ENCODE measurements at places on chromosomes 1 and 21.

GRCh38 chr1:90964444-90965035 lies 57.3 kb downstream of the ZNF644 start:
- no peak for DNase-seq

- no peak for DNase-seq
Observed at GRCh38 chr1:63405021-63405420, 37.6 kb downstream of the ALG6 start.

GRCh38 chr1:237386362-237387143 lies 344.6 kb downstream of the RYR2 start:
- peak; percentile 22 for DNase-seq

- DNase-seq, result no peak
Observed at GRCh38 chr21:37443683-37444082, 77.1 kb downstream of the DYRK1A start.

DNA sequence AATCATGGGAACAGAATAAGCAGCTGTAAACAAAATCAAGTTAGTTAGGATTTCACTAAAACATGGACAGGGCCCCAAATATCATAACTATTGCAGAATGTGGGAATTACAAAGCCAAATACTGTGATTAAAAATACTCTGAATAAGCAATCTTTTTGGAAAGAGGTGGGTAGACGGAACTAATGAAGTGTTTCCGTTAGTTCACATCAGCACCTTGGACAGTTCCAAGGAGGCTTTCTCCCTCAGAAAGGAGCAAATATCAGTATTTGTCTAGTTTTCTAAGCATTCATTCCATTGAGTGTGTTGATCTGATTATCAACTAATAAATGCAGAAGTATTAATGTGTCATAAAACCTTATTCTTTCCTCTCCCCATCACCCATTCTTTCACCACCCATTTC lies 97.4 kb downstream of the FAM78B start:
- no peak for DNase-seq

DNA sequence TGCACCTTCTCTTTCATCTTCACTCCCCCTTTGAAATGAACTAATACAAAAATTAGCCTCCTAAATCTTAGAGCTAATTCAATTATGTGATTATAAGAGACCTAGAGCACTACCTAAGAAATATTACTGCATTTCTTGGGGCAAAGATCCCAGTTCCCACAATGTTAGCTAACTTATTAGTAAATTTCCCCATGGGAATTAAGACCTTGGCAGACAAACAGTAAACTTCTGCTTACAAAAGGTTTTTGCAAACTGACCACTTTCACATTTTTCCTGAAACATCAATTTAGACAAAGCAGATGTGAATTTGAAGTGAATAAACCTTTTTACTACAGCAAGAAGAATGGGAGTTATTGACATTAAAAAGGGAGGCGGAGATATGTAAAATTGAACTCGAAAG lies 34.6 kb upstream of the LHX8 start:
- no peak for DNase-seq

- DNase-seq, result no peak
Observed at GRCh38 chr1:213296558-213296957, 245.5 kb downstream of the RPS6KC1 start.

DNA sequence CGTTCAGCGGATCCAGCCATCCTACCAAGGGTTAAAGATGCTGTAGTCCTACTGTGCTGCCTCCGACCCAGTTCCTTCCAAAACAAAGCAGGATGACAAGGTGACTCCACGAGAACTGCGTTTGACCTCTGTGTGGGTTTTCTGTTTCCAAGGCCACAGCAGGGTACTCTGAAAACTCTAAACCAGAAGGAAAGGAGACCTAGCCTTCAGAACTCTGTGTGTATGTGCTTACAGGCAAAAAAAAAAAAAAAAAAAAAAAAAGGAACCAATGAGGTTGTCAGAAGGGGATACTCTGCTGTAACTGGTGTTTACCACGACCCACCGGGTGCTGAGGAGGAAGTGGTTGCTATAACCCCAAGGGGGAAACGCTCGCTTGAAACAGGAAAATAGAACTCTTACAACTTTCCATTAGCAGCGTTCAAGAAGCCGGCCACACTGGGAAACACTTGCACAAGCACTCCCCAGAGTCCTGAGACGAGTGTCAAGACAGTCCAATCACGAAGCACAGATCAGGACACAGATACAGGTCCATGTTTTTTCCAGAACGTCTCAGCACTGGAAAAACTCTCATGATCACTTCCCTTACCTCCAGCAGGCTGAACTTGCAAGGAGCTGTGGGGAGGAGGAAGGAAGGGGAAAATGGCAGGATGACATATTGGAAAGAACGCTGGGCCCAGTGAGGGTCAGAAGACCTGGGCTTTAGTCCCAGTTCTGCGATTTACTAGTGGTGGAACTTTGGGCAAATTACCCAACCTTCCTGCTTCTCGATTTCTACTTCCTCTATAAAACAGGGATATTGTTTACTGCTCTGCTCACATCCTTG lies 64.0 kb downstream of the ITPKB start:
- no peak for DNase-seq

- DNase-seq, result no peak
Observed at GRCh38 chr1:248822148-248823032, 3.3 kb downstream of the SH3BP5L start.

- peak; percentile 52 for DNase-seq
Observed at GRCh38 chr1:47569681-47570470, 132.0 kb downstream of the FOXD2 start.

DNA sequence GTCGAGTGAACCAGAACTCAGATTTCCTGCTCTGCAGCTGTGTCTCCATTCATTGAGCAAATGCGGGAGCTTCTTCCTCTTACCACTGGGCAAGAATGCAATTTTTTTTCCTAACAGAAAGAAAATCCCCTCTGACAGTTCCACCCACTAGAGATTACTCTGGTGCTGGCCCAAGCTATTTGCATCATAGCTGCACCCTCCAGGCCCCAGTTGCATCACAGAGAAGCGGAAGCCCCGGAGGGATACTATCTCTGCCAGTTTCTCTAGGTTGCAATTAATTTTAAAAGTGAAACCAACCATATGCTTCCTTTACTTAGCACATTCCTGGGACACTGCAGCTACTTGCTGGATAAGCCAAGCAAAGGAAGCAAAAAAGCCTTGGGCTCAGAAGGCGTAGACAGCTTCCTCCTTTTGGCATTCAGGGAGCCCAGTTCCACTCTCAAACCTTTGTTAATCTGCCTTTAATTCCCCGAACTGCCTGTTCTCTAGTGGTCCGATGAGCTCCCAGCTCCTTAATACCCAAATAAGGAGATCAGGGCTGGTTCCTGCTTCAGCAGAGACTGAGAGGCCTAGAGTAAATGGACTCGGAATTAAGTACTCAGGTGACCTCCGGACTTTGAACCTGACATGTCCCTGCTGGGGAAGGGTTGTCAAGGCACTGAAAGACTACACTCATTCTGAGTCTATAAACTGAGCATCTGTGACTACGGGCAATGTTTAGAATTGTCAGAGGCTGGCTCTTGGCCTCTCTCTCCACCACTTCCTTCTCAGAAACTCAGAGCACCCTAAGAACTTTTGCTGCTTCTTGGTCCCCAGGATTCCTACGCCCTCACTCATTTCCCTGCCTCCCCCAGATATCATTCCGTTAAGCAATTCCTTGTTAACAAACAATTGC lies 72.5 kb upstream of the TNFSF18 start:
- DNase-seq, result peak; percentile 53

DNA sequence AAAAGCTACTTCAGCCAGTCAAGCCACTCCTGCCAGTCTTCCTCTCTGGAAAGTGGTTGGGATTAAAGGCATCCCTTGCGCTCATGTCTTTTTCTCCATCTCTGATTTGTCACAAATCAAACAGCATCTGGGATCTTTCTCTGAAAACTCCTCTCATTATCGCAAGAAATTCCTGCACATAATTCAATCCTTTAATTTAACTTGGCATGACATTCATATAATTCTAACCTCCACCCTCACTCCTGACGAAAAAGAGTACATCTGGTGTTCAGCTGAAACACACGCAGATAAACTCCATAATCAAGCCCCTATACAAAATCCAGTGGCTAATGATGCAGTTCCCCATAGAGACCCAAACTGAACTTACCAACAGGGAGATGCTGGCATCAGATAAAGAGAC lies 19.4 kb upstream of the SLC2A5 start:
- DNase-seq, result no peak

- DNase-seq, result no peak
Observed at GRCh38 chr1:15501208-15502032, 22.6 kb downstream of the CASP9 start.

DNA sequence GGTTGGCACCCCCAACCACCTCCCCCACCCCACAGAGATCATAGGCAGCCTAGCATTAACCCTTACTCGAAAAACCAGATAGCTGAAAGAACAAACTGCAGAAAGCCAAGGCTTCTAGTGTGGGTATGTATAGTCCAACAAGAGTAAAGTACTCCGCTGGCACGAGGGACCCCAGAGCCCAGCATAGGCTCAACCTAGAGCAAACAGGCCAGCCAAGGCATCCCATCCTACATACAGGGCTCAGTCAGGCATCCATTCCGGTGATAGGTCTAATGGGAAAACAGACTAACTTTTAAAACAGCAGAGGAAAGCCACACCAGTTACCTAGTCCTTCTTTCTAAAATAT lies 17.8 kb downstream of the DIPK1A start:
- no peak for DNase-seq

Measured in HS-5 (cell line).